ENCODE measurements at places on chromosomes 6 and 20.

DNA sequence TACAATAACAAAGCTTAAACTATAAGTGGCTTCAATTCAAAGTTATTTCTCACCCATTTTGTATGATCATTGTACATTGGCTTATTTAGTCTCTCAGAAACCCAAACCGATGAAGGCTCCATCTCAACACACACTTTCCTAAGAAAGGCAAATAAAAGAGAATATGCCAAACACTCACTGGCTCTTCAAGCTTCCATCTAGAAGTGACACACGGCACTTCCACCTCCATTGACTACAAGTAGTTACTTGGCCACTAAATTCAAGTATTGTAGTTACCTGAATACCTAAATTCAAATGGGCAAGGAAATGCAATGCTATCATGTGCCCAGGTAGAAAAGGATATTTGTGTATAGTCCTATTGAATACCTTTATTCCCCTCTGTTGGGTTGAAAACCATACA is 170.6 kb downstream of the OGFRL1 start:
- DNase-seq, result no peak

DNA sequence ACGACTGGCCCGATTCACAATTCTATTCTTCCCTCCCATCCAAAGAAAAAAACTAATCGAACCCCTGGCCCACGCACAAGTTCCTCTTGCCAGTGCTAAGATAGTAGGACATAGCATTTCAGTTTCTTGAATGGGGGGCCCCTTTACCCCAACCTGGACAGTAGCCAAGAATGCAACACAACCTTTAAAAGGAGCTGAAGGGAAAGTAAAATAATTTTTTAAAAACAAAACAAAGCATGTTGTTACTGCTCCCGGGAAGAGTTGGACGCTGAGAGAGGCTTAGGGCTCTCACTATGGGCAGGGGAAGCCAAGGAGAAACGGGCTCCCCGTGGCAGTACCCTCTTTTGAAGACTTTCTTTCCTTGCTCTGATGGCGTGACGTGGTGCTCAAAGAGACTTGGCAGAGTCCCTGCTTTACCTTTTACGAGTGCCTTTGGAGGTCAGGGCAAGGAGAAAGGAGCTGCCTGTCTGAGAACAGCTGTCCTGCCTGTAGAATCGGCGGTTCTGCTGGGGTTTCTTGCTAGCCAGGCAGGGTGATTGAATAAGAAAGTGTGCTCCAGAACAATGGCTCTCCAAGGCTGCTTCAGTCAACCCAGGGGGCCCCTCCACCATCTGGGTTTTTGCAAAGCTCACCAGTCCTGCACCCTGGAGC is 5.8 kb downstream of the TFAP2C start:
- no peak for DNase-seq

GRCh38 chr20:6685181-6685582 is 82.3 kb upstream of the BMP2 start:
- no peak for DNase-seq

GRCh38 chr20:60000271-60001042 is 42.2 kb downstream of the CDH26 start:
- DNase-seq, result peak; percentile 40

GRCh38 chr20:1272368-1273100 is 6.4 kb downstream of the SNPH start:
- DNase-seq, result no peak

DNA sequence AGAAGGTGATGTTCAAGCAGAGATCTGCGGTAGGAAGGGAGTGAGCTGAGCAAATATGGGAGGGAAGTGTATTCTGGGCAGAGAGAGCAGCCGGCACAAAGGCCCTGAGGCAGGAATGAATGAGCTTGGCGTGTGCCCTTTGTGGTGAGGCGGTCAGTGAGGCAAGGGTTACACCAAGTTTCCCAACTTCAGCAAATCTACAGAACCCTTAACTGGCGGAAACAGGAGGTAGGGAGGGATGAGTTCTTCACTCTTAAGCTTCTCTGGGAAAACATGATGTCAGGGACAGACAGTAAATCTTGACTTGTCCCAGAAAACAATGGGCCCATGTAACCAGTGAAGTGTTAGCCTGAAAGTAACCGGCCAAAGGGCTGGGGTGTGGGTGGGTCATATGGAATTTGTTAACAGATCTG is 97.1 kb upstream of the PTPN1 start:
- DNase-seq, result peak; percentile 53

DNA sequence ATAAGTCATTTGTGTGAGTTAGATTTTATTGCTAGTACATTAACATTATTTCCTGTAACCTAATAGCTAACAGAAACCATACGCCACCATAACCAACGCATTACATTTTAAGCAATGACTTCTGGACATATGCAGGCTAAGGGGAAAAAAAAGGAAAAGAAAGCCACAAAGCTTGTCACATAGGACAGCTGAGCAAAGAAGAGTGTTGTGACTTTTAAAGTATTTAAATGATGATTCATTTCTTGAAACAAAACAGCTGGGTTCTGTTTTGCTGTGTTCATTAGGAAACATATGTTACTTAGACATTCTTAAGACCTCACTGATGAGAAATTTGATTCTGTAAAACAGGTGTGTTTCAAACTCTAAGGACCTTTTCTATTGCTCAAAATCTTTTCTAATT is 171.4 kb downstream of the COL9A1 start:
- no peak for DNase-seq

- DNase-seq, result no peak
Observed at GRCh38 chr6:23531666-23532065, 594.3 kb upstream of the NRSN1 start.

DNA sequence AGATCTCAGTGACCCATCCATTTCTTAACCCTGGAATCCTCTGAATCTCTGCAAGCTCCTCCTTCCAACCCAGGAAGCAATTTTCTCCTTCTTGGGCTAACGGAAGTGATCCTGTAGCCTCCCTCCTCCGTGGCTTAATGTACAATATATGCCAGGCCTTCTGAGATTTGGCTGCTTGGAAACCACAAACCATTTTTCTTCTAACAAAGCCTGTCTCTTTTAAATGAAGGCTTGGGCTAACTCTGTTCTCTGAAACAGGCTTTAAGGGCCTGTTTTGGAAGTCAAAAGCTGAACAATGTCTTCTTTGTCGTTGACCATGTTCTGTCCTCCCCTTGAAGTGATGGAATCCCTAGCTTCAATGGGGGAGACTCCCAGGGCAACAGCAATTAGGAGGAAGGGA is 14.9 kb downstream of the FYN start:
- no peak for DNase-seq

DNA sequence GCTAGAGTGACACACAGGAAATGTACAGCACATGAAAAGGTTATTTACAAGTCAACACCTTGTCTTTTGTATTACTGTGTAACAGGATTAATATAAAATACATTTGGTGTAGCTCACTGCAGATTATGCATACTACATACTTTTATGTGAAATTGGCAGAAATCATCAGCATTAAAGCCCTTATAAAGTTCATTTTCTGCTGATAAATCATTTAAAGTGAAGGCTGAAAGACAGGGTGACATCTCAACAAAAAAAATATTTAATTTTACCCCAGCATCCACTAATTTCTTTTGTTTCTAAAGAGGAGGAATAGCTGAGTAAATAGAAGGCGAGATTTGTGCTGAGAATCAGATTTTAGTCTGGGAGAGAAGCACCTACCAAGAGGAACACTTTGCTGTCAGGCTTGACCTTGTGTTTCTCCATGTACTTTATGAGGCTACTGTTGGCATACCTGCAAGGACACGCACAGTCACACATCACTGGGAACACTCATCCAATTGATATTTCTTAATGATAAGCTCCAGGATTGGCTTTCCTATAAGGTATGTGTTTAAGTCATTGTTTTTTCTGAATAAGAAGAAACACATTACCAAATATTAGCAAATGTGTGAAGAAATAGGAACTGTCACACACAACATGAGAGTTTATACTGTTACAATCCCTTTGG is 146.6 kb upstream of the SLC22A16 start:
- DNase-seq, result no peak

DNA sequence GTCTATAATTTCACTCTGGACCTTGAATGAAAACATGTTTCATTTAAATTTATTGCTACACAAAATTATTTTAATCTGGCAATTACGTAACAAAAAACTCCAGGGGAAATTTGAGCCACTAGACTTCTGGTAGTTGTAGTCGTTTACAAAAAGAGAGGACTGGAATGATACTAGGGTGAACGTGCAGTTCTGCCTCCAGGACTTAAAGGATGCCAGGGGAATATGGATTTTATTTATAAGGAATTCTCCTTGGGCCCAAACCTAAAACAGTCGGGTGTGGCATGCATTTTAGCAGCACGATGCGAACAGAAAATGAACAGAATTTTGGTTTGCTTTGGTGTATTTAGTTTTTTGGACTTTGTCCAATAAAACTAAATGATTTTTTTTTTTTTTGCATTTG is 76.9 kb downstream of the PRL start:
- no peak for DNase-seq

DNA sequence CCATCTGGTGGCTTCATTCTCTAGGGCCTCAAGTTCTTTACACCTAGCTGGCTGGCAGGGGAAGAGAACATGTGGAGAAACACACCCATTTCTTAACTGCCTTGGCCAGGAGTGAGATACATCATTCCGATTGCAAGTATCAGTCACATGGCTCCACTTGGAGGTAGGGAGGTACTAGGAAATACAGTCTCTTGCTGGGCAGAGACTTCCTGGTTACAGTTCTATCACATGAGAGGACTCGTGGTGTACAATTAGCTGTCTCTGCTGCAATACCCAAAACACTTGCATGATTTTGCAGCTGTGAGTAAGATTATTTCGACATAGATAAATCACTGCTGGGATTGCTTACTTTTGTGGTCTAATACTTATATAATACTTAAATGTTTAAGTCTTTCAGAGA is 51.1 kb downstream of the GTF2H5 start:
- DNase-seq, result no peak

GRCh38 chr20:49276961-49277785 is 684 bp downstream of the ZNFX1 start:
- peak; percentile 82 for DNase-seq

GRCh38 chr6:137488150-137489045 is 5.8 kb downstream of the OLIG3 start:
- DNase-seq, result no peak

- DNase-seq, result no peak
Observed at GRCh38 chr20:16490696-16491095, 82.6 kb downstream of the KIF16B start.

DNA sequence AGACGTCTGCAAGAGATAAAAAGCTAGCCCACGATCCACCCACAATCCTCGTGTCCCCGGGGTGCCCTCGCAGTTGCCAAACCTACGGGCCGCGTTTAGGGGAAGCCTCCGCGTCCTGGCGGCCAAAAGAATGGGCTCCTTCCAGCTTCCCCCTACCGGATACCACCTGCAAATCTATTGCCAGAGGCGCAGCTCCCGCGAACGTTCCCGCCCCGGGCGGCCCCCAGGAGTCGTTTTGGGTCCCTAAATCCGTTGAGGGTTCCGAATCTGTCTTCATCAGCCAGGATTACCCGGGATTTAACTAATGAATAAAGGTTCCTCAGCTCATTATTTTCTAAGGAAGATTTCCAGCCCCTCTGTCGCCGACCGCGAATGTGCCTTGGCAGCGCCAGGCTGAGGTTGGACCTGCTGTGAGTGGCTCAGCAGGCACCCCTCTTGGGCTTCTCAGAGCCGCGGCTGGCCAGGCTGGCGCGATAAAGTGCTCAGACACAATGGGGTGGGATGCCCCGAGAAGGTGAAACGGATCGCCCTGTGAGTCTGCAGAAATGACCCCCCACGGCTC is 2.8 kb upstream of the VSX1 start:
- peak; percentile 70 for DNase-seq

GRCh38 chr6:155881826-155882526 is 426.3 kb upstream of the NOX3 start:
- no peak for DNase-seq
